ENCODE measurements at places on chromosomes 3 and 15.
A peak's percentile ranks its signal among the peaks of the same experiment; 100 is the strongest.

GRCh38 chr15:62362608-62363007 lies 197.5 kb upstream of the C2CD4B start:
- peak; percentile 51 for DNase-seq

DNA sequence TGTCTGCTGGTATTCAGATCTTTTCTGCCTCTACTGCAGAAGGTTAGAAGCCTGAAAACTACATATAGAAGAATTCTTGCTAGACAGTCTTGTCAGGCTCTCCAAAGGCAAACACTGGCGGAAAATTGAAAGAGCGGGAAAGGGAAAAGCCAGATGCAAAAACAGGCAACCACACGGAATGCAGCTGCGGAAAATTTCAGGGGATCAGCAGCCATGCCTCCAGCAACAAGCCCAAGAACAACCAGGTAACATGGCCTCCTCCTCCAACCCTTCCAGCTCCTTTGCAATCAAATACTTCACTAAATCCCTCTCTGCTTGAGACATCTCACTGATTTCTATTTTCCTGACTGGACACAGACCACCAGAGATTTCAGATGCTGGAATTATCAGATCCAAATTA lies 9.6 kb downstream of the UBP1 start:
- no peak for DNase-seq

DNA sequence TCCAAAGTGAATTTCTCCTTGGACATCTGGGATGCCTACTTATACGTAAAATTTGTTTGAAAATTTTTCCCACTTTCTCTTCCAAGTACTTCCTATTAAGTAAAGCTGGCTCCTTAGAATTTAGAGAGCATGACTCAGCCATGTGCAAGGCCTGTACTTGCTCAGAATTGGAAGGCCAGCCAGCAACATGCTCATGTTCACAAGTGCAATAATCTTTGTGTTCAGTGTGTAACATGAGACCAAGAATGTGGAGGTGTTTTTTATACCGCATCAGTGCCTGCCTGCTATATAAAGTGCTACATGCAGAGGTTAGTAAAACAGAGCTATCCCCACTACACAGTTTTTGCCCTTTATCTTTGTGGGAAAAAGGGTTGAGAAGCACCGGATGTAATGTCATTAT lies 151.9 kb upstream of the FEZF2 start:
- peak; percentile 2 for DNase-seq

DNA sequence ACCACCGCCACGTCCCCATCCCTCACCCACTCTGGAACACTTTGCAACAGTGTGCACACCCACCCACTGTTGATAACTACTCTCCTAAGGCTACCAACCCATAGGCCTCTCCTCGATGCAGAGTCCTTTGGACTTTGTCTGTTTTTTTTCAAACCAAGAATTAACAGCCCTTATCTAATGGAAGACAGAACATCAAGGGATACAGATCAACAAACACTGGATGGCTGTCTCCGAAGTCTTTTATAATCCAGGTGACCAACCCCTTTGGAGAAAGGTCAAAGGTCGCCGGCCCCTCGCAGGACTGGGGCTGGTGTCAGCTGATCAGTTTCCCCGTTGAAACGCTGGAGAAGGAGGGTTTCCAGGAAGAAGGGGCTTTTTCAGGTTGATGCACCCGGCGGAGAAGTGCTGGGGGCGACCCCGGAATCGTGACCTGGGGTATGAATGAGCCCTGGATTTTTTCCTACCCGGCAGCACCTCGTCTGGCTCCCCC lies 532 bp downstream of the B4GALT4 start:
- no peak for DNase-seq

DNA sequence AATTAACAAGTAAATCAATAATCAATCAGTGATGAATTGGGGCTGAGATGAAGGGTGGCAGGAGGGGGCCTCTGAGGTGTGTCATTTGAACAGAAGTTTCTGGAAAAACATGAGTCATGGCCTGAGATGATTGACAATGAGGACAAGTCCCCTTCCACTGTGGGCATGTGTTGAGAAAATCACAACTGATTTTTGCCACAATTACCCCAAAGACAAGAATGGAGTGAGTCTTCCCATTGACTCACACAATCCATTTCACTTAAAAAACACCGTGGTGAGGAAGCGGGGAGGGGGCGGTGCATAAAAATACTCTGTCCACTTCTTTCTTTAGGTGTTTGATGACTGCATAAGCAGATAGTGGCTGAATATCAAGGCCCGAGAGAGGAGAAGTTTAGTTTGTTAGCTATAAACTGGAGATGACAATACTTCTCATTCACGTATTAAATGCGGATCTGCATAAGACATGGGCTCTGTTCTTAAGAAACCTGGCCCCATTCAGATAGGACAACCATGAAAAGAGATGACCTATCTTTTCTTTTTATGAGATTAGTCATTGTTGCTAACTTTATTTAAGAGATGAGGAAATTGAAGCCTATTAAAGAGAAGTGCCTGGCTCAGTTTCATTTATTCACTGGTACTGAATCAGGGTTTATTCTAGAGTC lies 34.7 kb downstream of the SHC4 start:
- peak; percentile 33 for DNase-seq

DNA sequence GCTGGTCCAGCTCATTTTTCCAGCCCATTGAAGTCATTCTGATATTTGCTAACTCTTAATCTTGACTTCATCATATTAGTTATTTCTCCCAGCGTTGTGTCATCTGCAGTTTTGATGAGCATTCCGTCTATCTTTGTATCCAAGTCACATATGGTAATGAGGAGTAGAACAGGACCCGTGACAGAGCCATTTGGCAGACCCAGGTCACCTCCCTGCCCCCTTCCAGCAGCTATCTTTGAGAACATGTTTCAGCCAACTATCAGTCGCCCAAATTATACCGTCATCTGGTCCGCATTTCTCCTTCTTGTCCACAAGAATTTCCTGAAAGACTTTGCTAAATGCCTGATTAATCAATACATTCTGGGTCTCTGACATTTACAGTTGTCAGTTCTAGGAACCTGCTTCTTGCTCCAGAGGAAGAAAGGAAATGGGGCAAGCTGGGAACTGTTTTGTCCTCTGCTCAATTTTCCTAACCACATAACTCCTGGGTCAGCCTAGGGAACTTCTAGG lies 347.1 kb upstream of the NR2E3 start:
- DNase-seq, result no peak

GRCh38 chr3:146590521-146590920 lies 14.6 kb downstream of the PLSCR5 start:
- peak; percentile 40 for DNase-seq

DNA sequence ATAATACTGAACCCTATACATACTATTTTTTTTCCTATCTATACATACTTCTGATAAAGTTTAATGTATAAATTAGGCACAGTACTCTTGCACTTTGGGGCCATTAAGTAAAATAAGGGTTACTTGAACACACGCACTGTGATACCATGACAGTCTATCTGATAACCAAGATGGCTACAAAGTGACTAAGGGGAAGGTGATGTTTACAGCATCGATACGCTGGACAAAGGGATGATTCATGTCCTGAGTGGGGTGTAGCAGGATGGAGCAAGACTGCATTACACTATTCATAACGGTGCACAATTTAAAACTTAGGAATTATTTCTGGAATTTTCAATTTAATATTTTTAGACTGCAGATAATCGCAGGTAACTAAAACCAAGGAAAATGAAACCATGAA lies 30.0 kb upstream of the SLC2A2 start:
- peak; percentile 81 for DNase-seq

DNA sequence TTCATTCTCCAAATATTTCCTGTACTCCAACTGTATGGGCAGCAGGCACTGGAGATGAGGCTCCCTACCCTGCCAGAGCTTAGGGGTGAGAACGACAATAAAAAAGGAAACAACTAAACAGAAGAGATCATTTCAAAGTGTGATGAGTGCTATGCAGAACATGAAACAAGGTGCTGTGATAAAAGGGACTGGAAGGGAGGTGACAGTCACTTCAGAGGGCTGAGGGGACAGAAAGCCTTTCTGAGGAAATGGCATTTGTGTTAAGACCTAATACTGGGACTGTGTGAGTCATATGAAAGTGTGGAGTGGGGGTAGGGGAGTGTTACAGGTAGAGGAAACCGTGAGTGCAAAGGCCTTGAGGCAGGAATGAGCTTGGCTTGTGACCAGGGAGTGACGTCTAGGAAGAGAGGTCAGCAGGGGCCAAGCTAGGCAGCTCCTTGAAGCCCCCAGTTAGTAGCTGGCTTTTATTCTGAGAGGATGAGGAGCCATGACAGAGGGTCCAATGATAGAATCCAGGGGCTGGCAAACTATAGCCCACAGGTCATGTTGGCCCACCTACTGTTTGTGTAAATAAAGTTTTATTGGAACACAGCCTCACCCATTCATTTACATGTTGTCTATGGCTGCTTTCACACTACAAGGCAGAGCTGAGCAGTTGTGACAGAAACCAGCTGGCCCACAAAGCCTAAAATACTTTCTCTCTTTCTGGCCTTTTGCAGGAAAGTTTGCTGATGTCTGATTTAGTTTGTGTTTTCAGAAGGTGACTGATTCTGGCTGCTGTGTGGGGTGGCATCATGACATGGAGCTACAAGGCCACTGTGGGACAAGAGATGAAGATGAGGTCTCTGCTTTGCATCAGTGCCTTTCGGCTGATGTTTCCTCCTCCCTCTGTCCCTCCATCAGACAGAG lies 56.6 kb downstream of the LSM3 start:
- DNase-seq, result no peak

Measured in IMR-90 (cell line).